Gastroesophageal sphincter (tissue), 4 donors: ENCODE measurements at places on chromosomes 16 and 17.

- peaks cover 85% of the 10 kb centered on the region for H3K36me3 ChIP-seq
- peaks cover 31% of the 10 kb centered on the region for H3K4me1 ChIP-seq
- ATAC-seq: no peak
- H3K27me3 ChIP-seq: no peaks in the 10 kb centered on the region
Measured at GRCh38 chr17:49834118-49834743, 13.6 kb downstream of the TAC4 start.

DNA sequence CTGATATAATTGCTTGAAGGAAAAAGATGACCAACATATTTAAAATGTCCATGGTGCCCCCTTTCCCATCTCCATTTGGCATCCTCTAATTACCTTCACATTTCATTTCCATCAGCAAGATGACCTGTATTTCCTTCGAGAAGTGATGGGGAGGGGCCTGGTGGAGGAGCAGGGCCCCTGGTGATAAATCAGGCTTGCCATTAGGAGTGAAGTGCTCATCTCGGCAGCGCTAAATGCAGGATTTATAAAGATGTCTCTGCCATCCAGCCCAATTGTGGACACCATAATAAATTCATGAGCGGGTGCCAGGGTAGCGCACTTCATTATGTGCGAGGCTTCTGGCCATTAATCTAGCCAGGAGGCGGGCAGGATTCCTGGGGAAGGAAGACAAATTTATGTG is 101.5 kb upstream of the IRX6 start:
- no peaks in the 10 kb centered on the region for H3K4me1 ChIP-seq
- no peaks in the 10 kb centered on the region for H3K36me3 ChIP-seq
- no peak overlapping the region for H3K4me3 ChIP-seq
- peaks cover 21% of the 10 kb centered on the region for H3K27me3 ChIP-seq
- no peak overlapping the region for H3K27ac ChIP-seq

GRCh38 chr17:72152387-72152929 is 31.6 kb downstream of the SOX9 start:
- no peak overlapping the region for H3K4me3 ChIP-seq
- ATAC-seq: peak; percentile 28
- no peak overlapping the region for H3K27ac ChIP-seq
- H3K27me3 ChIP-seq: peaks cover 23% of the 10 kb centered on the region
- no peaks in the 10 kb centered on the region for H3K36me3 ChIP-seq

GRCh38 chr17:1796800-1797199 is 32.9 kb downstream of the SMYD4 start:
- peak overlapping the region; percentile 72 for H3K27ac ChIP-seq
- H3K27me3 ChIP-seq: no peaks in the 10 kb centered on the region
- no peak overlapping the region for H3K4me3 ChIP-seq
- peaks cover 22% of the 10 kb centered on the region for H3K4me1 ChIP-seq
- peak; percentile 74 for ATAC-seq

DNA sequence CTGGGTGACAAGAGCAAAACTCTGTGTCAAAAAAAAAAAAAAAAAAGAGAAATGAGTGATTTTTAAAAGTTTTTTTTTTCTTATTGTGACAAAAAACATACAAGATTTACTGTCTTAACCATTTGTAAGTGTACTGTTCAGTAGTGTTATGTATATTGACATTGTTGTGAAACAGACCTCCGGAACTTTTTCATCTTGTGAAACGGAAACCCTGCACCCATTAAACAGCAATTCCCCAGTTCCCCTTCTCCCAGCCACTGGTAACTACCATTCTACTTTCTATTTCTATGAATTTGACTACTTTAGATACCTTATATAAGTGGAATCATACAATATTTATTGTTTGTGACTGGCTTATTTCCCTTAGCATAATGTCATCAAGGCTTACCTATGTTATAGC is 18.7 kb downstream of the DUS2 start:
- no peaks in the 10 kb centered on the region for H3K27me3 ChIP-seq
- H3K27ac ChIP-seq: no peak overlapping the region
- no peak overlapping the region for H3K4me3 ChIP-seq
- no peak for ATAC-seq
- peaks cover 29% of the 10 kb centered on the region for H3K36me3 ChIP-seq
- H3K4me1 ChIP-seq: peaks cover 8% of the 10 kb centered on the region

DNA sequence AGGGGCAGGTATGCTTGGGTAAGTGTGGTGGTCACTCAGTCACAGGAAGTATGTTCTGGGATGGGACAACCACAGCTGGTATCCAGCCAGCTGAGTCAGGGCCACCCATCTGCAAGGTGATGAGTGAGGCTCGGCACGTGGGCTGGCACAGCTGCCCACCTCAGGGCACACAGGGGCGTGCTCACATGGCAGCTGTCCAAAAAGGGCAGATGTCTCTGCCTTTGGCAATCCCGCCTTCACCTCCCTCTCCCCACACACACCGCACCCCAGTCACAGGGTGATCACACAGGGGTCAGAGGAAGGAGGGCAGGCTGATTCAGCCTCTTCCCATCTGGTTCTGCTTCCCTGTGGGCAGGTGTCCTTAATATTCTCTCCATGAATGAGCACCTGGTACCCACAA is 85.9 kb upstream of the TOB1 start:
- no peaks in the 10 kb centered on the region for H3K27me3 ChIP-seq
- H3K4me3 ChIP-seq: no peak overlapping the region
- no peak for ATAC-seq
- no peaks in the 10 kb centered on the region for H3K4me1 ChIP-seq
- peak overlapping the region; percentile 43 for H3K27ac ChIP-seq

- H3K27ac ChIP-seq: no peak overlapping the region
- no peaks in the 10 kb centered on the region for H3K4me1 ChIP-seq
- H3K27me3 ChIP-seq: no peaks in the 10 kb centered on the region
- H3K36me3 ChIP-seq: no peaks in the 10 kb centered on the region
Measured at GRCh38 chr17:21513012-21513570, 136.9 kb downstream of the KCNJ12 start.
